CD4-positive, alpha-beta T cell treated with Interleukin-17A for 1 hour (primary cell): ENCODE measurements at places on chromosomes 1 and 21.

DNA sequence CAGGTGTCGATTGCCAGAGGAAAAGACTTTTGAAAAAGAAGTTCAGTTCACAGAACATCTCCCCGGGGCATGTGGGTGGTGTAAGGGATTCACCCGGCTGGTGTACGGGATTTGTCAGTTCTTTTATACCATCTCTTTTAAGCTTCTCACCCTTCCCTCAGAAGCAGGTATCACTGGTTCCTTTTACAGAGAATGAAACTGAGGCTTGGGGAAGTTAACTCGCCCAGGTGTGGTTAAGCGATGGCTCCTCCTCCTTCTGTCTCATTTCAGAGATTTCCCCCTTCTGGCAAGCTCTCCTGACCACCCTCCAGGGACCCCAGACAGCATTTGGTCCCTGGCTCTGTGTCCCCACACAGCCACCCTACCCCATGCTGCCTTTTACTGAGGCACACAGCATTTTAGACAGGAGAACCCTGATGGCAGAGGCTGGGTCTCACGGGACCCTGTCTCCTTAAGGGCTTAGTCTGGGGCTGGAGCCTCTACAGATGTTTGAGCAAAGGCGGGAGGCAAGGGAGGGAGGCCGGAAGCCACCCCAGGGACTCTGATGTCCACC lies 2.8 kb upstream of the ECE1 start:
- peak; percentile 81 for DNase-seq

- no peak for DNase-seq
These were observed at the start of gene GPR52 for GRCh38 chr1:174447866-174448530. Gene GPR52, plus strand, starts transcription at chr1:174447964. Its CDS starts 148 bp downstream, at chr1:174448112.

DNA sequence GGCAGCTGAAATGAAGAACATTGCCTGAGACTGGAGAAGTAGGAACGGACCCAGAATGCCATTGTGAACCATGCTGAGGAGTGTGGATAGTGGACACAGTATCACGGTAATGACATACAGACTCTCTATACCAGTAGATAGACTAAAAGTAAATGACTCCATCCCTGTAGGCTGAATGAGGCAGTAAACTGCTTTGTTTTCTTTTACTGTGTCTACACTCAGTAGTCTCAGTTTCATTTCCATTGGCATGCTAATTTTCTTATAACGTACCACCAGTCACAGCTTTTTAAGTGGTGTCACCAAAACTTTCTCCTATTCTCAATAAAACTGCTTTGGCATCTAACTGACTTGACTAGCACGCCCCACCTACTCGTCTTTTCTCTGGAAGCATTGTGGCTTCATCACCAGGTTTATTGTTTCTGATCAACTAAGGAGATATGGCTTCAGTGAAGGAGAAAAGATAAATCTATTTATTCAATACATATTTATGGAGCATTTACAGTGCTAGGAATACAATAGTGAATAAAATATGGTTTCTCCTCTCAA lies 8.4 kb upstream of the ZNF697 start:
- DNase-seq: no peak

DNA sequence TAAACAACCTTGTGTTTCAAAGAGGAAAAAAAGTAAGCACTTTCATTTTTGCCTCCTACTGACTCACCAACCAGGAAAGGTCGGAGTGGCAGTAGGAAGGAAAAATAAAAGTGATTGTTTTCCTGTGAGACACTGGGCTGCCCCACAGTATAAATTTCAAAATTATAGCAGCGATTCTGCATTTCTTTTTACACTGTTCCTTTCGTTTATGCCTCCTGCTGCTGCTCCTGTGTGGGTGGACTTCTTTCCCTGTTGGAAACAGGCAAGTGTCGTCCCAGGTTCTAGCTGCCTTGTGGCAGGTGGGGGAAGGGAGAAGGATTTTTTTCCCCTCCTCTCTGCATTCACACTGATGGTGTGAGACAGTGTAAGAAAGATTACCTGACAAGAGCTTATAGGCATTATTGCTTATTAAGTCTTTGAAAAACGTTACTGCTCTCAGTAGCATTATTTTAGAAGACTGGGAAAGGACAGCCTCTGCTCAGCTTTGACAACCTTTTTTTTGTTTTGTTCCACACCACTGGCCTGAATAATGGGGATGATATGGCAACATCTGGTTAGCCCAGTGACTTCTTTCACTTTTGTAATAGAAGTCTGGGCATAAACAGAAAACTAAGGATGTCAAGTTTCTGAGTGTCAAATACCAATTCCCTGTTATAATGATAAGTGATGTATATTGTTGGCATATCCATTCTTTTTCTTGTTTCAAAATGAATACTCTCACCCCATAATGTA lies 77.9 kb downstream of the NEK7 start:
- DNase-seq: no peak

- DNase-seq: no peak
These were observed 227.8 kb upstream of the JUN start for GRCh38 chr1:59011663-59012062.

- no peak for DNase-seq
These were observed 42.1 kb upstream of the PLA2G2C start for GRCh38 chr1:20228314-20228825.

DNA sequence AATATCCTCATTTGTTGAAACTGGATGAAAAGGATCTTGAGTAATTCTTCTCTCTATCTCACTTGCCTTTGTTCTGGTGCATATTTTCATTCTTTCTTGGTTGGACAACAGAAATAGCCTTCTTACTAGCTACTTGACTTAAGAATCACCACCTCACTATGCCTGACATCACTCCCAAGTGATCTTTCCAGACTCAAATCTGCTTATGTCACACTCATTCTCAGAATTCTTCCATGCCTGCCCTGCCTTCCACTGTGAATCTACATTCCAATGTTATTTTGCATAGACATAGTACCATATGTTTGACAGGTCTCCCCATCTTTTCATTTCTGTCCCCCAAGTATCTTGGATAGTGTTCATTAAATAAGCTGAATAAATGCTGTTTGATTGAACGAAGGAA lies 78.5 kb upstream of the DPYD start:
- no peak for DNase-seq

- DNase-seq: no peak
These were observed 26.3 kb downstream of the PRMT2 start for GRCh38 chr21:46661642-46662366.

DNA sequence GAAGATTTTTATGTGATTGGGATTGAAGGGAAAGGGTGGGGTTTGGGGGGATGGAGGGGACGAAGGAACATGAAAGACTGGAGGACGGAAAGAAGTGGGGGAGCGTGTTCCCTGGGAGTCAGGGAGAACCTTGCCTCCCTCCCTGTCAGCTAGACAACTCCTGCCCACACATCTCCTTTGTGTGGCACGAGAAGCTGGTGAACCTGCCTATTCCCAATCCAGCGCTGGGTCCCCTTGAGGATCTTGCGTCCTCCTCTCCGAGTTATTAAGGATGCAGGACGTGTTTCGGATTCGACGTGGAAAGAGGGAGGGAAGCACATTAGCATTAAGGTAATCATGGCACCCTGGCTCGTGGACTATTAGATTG lies 1.4 kb downstream of the LRRC7 start:
- no peak for DNase-seq

DNA sequence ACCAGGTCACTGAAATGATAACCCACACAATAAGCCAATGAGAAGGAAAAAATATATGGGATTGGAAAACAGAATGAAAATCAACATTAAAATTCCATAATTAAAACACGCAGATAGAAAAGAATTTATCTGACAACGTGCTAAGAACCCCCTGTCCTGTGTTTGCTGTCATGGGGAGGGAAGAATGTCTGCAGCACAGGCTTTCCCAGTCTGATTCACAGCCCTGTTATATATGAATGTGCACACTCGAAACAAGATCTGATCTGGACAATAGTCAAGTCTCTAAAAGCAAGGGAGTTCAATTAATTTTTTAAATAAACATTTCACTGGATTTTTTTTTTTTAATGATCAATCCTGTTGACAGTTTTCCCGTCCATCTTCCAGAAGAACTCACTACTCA lies 220.0 kb downstream of the RERE start:
- DNase-seq: no peak

DNA sequence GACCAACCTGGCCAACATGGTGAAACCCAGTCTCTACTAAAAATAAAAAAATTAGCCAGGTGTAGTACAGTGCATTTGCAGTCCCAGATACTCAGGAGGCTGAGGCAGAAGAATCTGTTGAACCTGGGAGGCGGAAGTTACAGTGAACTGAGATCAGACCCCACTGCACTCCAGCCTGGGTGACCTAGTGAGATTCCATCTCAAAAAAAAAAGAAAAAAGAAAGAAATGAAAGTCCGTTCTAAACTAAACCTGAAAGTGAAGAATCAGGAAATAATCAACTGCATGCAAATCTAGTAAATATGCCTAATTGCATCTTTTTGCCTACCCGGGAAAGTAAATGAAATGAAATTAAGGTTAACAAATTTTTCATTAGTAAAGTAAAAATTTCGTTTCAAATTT lies 99.6 kb downstream of the ZZZ3 start:
- no peak for DNase-seq

DNA sequence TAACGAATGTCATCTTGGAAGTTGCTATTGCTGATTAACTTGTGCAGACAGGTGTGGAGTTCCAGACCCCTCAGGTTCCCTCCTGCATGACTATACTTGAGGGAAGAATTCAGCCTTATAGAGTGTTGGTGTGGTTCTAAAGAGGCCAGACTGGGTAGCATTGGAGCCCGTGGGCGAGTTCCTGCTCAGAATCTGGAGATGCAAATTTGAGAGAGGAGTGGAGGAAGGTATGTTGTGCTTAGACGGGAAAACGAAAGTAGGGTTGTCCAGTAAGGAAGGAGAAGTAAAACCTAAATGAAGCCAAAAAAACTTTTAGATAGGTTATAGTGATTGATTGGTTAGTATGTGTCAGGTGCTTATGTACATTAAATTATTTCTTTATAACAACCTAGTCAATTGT lies 79.2 kb downstream of the ZNF326 start:
- no peak for DNase-seq

GRCh38 chr21:38851101-38851500 lies 45.4 kb downstream of the ETS2 start:
- no peak for DNase-seq

DNA sequence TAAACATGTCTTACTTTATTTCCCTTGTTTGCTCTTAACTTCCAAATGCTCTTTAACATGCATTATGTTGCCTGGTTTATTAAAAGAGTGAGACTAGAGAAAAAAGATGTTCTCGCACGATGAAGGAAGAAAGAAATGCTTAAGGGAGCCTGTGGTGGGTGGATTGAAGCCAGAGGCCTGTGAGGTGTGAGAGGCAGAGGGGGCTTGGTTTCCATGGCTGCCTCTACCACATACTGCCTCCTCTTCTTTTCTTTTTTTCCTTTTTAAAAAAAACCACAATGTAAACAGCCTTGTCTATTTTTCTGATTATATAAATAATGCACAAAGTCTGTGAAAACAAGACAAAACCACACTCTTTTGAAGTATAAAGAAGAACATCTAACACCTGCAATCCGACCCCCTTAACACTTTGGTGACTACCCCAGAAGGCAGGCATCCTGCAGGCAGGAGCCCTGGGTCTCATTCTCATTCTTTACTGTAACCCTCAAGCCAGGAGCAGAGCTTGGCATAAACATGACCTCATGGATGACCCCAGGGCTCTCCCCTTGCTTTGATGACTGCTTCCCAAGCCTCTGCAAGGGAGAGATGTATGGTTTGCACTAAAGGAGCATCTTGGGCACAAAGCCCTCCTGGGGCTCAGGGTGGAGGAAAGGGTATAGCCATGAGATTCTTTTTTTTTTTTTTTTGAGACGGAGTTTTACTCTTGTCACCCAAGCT lies 10.1 kb upstream of the PARP1 start:
- no peak for DNase-seq

DNA sequence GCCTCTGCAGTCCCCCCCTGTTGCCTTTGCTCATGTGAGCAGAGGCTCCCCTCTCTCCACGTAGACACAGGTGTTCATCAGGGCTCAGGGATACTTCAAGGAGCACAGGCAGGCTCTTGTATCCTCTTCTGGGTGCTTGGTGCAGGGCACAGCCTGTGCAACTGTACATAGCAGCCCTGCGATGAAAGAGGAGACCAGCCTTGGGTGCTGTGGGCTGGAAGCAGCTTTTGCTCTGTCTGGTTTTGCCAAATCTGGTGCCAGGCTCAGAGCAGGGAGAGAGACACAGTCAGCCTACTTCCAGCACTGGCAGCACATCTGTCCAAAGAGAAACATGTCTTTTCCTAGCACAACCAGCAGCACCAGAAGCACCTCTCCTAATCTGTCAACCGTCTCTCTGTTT lies 132.1 kb downstream of the ETS2 start:
- no peak for DNase-seq

- no peak for DNase-seq
These were observed 3.3 kb upstream of the AGPAT3 start for GRCh38 chr21:43861706-43862105.

DNA sequence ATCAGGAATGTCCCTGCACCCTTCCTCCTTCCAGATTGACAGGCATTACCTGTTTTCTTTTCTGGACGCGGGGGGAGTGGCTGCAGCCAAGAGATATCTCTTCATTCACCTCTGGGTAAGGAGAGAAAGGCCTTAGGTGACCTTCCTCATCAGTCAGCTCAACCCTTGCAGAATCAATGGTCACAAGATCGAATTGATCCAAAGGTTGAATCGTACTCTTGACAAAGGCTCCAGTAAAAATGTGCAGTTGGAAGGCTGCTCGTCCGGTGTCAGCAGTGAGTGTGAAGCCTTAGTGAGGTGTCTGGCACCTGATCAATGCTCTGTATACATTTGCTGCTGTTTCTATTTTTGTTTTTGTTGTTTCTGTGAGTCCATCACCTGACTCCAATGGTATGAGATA lies 282.6 kb upstream of the AJAP1 start:
- no peak for DNase-seq

DNA sequence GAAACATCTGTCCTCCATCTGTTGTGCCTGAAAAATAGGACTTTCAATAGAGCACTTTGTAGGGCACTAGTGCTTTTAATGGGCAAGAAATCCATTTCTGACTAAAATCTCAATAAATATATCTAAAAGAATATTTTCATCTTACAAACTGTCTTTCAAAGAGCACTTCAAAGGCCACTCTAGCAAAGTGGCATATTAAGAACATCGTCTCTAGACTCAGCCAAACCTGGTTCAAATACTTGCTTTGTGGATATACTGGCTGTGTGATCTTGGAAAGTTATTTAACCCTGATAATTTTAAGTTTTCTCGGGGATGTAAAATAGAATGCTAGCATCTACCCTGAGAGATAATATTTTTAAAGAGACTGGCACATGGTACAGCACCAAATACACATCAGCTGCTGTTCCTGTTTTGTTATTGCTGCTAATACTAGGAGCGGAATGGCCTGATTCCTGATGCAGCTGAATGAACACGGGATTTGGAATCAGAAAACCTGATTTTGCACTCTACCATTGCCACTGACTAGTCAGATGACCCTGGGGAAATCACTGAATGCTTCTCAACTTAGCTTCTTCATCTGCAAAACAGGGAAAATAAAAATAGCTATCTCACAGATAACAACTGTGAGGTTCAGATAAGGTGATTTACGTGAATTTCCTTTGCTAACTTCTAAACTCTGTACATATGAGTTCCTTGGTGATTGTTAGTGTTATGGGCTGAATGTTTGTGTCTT lies 25.2 kb upstream of the LRRC8C start:
- DNase-seq: no peak

DNA sequence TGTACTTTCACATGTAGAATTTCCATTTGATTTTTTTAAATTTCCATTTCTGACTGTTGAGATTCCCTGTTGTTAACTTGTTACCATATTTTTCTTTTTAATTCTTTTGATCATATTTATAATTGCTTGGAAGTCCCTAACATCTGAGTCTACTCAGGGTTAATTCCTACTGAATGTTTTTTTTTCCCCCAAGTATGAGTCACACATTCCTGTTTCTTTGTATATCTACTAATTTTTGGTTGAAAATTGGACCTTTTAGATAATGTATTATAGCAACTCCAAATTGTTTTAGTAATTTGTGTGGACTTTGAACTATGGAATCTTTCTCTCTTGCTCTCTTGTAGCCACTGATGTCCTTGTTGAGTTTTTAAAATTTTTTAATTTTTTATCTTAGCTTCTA lies 54.6 kb downstream of the STXBP3 start:
- DNase-seq: no peak
